Stimulated activated naive CD4-positive, alpha-beta T cell treated with Interleukin-2 at 50 U/mL for 16 hours (primary cell): ENCODE measurements at places on chromosomes 6 and 20.

DNA sequence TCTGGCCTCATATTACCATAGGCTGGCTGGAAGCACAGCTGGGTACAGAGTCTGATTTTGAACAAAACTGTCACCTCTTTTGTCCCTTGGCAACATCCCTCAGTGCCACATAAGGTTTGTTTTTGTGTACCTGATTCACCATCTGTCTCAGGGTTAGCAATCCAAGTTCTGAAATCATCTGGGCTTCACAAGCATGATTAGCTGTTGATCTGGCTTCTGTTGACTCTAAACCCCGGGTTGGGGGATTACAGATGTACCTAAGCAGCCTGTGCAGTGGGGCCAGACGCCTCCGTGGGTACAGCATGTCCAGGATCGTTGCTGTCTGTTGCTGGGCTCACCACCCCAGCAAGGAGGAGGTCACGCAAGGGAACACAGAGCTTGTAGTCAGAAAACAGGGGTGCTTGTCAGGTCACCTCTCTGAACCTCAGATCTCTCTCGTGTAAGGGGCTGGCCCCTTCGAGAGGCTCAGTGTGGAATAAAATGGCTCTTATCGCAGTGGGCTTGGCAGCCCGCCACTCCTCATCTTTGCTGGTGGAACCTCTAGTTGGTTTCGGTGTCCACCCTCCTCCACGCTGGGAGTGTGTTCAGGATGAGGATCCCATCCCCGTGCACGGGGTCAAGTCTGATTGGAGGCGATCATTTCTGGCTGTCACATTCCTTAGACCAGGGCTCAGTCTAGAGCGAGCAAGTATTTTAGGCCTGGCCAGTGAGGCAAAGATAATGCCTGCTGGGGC is 39.2 kb upstream of the ZNF831 start:
- DNase-seq: no peak

GRCh38 chr20:43988451-43988850 is 73.8 kb downstream of the TOX2 start:
- no peak for DNase-seq

DNA sequence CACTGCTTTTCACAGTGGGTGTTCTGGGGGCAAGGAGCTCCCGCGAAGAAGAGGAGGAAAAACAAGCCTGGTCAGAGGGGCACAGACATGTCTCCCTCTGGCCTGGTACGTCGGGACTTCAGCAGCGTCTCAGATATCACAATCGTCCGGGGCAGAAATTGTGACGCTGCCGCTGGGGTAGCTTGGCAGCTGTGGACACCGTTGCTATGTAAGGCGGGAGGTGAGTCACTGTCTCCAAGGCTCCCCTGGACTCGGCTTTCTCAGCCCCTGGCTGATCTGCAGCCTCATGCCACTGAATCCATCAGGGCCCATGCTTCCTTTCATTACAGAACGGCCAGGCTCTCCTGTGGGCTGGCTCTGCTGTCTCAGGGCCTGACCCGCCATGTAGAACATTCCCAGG is 98.7 kb downstream of the SULF2 start:
- DNase-seq: no peak

- no peak for DNase-seq
These were observed 30.1 kb downstream of the CDS2 start for GRCh38 chr20:5156675-5157448.

DNA sequence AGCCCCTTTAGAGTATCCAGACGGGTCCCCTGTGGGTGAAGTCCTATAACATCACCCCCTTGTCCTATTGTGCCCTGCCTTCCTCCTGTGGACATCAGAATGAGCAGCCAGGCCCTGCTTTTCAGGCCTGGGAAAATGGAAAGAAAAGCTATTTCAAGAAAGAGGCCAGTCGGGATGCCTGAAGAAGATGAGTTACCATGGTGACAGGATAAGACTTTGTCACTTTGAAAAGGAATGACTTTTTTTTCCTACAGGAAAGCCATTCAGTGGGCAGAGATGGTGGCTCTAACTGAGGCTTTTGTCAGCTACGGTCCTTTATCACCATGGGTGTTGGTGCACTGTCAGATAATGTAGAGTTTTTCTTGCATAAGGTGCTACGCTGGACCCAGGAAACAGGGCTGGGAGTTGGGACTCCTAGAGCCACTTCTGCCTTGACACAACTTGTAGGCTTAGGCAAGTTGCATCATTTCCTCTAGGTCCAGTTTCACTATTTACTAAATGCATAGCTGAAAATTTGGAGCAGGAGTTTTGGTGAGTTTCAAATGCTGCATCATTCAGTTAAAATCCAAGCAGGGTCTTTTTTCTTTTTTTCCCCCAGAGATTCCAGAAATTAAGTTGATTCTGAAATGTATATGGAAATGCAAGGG is 293.6 kb upstream of the PRND start:
- no peak for DNase-seq

- DNase-seq: no peak
These were observed 195.4 kb downstream of the CDC5L start for GRCh38 chr6:44582930-44583329.

DNA sequence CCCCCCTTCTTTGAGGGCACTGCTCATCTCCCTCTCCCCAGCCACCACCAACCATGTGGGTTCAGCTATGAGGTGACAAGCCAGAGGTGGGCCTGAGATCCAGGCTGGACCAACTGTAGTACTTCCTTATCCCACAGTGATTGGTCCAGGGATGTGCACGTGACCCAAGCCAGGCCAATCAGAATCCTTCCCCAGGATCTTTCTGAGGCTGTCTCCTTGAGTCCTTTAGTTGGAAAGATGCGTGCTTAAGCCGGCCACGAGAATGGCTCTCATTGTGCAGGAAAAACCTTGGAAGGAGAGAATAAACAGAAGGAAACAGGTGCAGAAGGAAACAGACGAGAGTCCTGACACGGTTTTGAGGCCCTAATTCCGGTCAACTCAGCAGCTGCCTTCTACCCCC is 39.2 kb downstream of the ZC3H12D start:
- DNase-seq: no peak

DNA sequence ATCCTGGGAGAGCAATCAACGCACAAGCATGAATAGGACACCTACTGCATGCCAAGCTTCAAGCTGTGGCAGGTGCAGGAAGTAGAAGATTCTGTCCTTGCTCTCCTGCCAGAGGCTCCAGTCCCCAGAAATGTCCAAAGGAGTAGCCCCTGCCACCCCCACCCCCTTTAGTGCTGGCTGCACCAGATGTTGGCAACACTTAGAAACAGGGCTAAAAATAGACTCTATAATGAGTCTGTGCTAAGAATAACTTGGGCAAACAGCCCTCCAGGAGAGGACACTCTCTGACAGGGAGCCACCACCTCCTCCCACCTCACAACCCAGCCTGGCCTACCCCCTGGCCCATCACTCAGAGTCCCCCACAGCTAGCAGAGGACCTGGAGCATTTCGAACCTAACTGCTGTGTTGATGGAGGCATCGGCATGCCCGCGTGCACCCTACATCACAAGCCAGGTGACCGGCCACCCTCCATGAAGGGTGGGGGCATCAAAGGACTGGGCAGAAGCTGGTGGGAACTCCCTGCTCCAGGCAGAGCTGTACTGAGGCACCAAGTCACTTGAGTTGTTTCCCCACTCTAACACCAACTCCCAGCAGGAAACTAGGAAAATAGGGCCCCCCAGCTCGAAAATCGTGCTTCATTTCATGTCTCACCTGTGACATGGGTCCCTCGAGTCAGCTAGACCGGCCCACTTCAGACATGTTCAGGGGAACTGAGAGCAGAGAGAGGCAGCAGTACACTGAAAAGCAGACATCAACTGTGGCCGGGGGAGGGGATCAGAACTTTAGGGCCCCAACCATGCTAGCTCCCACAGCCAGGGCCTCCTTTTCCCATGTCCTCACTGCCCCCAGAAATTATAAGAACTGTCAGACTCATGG is 18.7 kb downstream of the TFEB start:
- DNase-seq: no peak

- no peak for DNase-seq
These were observed 117.0 kb downstream of the BMP5 start for GRCh38 chr6:55758156-55758937.

GRCh38 chr6:148455225-148455624 is 112.6 kb downstream of the SASH1 start:
- no peak for DNase-seq

- DNase-seq: no peak
These were observed 1092.0 kb downstream of the GRIK2 start for GRCh38 chr6:102485480-102485879.

- DNase-seq: no peak
These were observed 262.7 kb upstream of the FOXQ1 start for GRCh38 chr6:1049170-1049569.

DNA sequence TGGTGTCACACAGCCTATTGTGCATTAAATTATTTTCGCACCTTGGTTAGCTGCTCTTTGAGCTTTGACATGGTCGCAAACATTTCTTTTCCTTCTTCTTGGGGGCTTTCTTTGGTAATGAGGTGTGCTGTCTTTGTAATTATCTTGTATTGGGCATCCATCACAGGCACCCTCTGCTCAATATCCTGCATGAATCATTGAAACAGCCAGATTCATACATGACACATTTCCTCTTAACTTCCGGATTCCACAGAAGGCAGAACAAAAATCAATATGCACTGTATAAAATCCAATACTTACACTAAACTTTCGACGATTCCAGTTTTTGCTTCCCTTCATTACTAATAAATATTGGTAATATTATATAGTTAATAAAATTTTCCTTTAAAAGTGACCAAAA is 175.6 kb downstream of the SYNE1 start:
- DNase-seq: no peak

- DNase-seq: no peak
These were observed 1.4 kb upstream of the MICAL1 start for GRCh38 chr6:109456710-109457561.

DNA sequence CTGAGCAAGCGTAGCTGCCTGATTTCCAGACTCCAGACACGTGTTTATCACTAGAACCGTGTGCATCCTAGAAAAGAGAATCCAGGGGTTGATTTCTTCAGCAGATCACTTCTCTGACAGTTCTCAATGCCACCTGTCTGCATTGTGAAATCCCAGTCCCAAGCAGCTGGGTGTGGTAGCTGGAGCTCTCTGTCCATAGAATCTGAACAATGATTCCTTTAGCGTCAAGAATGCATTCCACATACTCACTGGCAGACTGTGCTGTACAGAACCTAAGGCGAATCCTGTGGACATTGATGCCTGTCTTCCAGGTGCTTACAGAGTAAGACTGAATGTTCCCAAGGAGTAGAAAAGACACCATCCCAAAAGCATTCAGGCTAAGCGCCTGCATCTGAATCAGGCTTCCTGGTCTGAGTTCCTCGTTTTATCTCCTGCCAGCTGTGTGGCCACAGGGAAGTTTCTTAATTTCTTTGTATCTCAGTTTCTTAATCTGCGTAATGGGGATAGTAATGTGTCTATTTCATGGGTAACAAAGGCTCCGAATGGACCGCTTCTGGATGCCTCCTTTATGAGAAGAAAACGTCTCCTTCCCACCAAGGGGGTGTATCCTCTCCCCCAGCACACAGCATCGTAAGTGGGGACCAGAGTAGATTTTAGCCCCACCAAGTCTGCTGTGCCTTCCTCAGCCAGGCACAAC is 10.4 kb upstream of the TRAF3IP2 start:
- no peak for DNase-seq

DNA sequence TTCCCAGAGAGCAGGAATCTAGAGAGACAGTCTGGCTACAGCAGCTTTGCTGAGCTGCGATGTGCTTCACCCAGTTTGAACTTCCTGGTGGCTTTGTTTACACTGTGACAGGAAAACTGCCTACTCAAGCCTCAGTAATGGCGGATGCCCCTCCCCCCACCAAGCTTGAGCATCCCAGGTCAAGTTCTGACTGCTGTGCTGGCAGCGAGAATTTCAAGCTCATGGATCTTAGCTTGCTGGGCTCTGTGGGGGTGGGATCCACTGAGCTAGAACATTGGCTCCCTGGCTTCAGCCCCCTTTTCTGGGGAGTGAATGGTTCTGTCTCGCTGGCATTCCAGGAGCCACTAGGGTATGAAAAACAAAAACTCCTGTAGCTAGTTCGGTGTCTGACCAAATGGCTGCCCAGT is 91.0 kb upstream of the ESR1 start:
- DNase-seq: no peak

DNA sequence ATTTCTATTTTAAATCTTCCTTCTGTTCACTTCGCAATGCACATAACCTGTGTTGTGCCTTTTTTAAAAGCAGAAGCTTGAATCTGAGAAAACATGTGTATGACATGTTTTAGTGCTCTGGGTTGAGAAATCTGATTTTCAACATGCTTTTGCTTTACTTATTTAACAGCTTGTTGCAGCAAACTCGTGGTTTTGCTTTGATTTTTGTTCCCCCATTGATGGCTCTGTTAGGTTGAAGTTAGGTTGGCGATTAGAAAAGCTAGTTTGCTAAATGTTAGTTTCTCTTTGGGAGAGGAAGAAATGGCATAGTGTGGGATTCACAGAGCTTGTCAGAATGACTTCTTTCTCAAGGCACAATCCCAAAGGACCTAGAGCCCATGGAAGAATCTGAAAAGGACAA is 170.8 kb downstream of the TMEM242 start:
- no peak for DNase-seq

GRCh38 chr6:28393912-28394662 is 5.5 kb downstream of the ZSCAN12 start:
- DNase-seq: no peak

- no peak for DNase-seq
These were observed 354.1 kb upstream of the MAP3K7 start for GRCh38 chr6:90940812-90941481.

- peak; percentile 79 for DNase-seq
These were observed 693 bp downstream of the HLA-F start for GRCh38 chr6:29723666-29724588.

DNA sequence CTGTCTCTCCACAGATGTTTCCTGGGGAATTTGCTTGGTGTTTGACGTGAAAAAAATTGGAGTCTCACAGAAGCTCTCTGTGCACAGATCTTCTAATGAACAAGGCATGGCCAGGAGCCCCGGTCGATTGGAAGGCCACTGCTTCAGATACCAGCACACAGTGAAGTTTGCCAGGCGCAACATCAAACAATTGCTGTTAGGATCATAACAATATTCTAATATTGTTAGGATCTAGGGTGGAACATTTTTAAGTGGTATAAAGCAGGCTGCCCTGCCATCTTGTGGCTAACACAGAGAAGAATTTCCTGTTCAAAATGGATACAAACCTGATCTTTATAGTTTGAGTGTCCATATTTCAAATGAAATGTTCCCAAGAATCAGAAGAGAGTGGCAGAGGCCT is 64.1 kb downstream of the C6orf118 start:
- no peak for DNase-seq

DNA sequence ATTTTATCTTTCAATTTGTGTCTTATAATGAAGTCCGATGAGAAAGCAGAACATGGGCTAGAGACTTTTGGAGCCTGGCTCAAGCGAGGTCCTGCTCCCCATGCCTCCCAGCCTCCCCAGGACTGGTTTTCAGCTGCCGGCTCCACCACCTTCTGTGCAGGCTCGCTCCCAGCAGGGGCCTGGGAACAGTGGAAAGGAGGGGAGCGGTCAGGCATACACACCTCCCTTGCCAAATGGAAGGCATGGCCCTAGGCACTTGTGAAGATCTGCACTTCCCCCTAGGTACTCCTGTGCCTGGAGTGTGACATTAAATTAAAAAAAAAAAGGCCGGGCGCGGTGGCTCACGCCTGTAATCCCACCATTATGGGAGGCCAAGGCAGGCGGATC is 4.7 kb upstream of the MOG start:
- no peak for DNase-seq

- DNase-seq: no peak
These were observed 3.2 kb downstream of the HMGA1 start for GRCh38 chr6:34239893-34240292.
